ENCODE measurements at places on chromosomes 6 and 20.

- DNase-seq, result no peak
Measured at GRCh38 chr6:83273596-83273995, 80.4 kb downstream of the RWDD2A start.

- DNase-seq, result no peak
Measured at GRCh38 chr6:134481966-134482365, 164.1 kb upstream of the SGK1 start.

DNA sequence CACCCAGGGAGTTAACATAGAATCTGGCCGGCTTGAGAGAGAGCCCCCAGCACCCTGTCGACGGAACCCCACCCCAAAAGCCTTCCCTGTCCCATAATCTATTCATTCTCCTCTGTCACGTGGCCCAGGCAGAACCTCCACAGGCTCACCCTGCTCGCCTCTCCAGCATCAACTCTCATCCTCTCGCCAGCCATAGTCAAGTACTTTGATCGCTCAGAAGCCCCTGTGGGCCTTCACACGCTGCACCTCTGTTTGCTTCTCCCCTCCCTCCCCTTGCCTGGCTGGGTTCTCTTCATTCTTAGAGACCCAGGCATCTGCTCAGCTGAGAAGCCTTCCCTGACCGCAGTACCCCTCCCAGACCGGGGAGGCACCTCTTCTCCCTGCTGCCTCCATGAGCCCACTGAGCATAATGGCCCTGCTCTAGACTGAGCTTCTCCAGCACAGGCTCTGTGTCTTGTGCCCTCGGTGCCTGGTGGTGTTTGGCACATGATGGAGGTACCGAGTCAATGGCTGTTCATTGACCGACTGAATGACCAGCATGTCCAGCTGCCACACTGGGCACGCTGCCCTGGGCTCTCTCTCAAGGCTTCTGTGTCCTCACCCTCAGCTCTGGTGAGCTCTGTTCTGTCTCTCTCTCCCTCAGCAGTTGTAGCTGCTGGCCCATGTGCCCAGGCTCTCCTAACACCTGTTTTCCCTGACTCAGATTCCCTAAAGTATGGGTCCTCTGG lies 33.7 kb downstream of the PKIG start:
- no peak for DNase-seq

GRCh38 chr6:67629258-67629657 lies 1005.8 kb upstream of the ADGRB3 start:
- peak; percentile 1 for DNase-seq

- DNase-seq, result no peak
Measured at GRCh38 chr6:109687271-109687761, 3.7 kb downstream of the AK9 start.

DNA sequence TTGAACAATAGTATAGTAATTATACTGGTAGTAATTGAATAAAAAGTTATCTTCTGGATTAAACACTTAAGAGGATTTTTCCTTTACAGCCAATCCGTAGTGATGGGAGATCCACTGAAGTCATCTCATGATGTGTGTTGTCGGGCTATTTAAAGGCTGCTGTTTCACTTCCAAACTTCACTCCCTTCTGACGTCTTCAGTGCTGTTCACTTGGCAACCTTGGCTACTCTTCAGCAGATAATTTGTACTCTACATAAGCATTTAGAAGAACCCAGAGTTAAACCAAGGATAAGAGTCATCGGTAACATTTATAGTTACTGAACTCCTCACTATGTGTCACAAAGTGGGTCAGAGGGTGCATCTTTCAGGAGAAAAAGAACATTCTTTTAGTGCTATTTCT lies 179.1 kb upstream of the EYA4 start:
- no peak for DNase-seq

DNA sequence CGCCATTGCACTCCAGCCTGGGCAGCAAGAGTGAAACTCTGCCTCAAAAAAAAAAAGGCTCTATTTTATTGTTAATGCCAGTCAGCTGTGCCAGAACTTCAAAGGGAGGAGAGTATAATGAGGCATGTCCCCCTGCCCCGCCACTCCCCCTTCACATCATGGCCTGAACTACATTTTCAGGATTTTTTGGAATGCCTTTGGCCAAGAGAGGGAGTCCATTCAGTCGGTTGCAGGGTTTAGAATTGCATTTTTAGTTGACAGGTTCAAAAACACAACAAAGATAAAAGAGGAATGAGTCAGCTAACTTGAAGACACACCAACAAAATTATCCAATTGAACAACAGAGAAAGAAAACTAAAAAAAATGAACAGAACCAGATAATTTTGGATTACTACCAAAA lies 59.1 kb downstream of the CEP43 start:
- DNase-seq, result no peak

GRCh38 chr6:13703496-13703895 lies 8.1 kb downstream of the RANBP9 start:
- no peak for DNase-seq

DNA sequence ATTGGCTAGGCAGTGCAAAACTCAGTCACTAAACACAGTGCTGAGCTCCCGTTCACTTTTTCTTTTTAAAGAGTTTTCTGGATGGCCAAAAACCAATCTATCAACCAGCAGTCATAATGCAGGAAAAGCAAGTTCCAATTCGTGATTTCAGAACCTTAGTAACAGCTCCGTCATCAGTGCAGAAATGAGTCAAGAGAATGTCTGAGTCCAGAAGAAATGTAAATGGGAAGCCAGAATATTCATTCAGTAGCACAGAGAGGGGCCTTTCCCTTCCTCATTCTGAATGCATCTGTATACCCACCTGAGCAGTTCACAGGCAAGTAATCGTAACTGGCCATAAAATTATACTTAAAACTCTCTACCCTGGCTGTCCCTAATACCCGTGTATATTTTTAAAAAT lies 20.4 kb downstream of the HUS1B start:
- no peak for DNase-seq

DNA sequence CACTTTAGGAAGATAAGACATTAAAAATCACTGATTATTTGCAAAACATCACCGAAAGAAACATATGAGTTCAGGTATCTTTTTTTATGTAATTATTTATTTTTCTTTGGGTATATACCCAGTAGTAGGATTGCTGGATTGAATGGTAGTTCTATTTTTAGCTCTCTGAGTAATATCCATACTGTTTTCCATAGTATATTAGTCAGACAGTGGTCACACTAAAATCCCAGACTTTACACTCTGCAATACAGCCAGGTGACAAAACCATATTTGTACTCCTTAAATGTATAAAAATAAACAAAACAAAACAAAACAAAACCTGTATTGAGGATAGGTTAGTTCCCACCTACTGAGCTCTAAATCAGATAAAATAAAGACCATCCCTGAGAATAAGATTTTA lies 1024.3 kb upstream of the EYS start:
- no peak for DNase-seq

All from HTR-8/SVneo (cell line).